ENCODE measurements at places on chromosomes 7 and 10.
A peak's percentile ranks its signal among the peaks of the same experiment; 100 is the strongest.

DNA sequence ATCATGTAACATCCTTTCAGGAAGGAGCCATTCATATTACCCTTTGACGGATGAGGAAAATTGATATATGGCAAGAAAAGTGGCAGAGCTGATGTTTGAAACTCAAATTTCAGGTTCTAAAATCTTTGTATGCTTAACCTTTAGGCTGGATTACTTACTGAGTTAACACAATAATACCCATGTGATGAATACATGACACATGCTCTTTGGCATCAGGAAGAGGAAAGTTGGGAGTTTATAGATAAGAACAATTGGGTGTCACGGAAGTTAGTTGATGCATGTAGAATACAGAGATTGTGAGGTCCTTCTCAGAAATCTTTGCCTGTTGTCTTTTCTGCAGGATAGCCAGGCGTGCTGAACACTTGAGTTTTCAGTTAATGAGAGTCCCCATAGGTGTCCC lies 572.1 kb upstream of the POM121L12 start:
- DNase-seq = no peak

- no peak for DNase-seq
These were observed 29.4 kb downstream of the PRKG1 start for GRCh38 chr10:51103554-51104217.

GRCh38 chr10:19816411-19817230 lies at the start of gene PLXDC2:
Gene PLXDC2, plus strand, starts transcription at chr10:19816432.
- no peak for DNase-seq

- DNase-seq = no peak
These were observed 32.7 kb downstream of the SEM1 start for GRCh38 chr7:96676919-96677318.

DNA sequence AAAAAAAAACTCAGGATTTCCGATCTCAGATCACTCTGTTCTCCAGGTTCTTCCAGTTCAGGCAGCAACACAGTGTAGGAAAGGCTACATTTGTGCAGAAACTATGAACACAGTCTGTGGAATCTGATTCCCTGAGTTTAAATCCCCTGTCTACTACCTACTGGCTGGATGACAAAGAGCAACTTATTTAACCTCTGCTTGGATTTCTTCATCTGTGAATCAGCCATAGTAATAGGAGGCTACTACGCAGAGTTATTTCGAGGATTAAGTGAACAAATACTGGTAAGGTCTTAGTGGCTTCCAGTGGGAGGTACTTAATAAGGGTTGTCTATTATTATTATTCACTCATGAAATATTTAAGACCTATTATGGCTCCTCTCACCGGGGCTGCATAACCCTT lies 44.3 kb upstream of the PDCD4 start:
- no peak for DNase-seq

DNA sequence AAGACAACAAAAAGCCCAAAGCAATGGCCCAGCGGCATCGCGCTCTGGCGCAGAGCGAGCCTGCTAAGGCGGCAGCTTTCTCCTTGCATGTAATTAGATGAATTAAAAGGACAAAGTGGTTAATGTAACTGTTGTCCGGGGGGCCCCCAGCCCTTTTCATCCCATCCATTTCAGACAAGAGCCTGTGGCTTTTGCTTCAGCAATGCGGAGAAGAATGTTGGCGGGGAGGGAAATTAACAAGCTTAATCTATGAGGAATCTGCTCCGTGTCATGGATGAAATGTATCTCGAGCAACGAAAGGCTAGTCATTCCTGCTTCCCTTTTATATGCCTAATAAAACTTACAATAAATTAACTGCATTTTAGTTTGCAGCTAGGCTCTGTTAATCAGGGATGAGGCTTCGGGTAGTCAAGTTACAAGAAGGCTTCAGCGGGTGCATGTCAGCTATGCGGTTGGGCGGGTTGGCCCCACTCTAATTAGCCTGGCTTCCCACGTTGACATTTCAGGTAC lies 203.3 kb downstream of the BUB3 start:
- no peak for DNase-seq

DNA sequence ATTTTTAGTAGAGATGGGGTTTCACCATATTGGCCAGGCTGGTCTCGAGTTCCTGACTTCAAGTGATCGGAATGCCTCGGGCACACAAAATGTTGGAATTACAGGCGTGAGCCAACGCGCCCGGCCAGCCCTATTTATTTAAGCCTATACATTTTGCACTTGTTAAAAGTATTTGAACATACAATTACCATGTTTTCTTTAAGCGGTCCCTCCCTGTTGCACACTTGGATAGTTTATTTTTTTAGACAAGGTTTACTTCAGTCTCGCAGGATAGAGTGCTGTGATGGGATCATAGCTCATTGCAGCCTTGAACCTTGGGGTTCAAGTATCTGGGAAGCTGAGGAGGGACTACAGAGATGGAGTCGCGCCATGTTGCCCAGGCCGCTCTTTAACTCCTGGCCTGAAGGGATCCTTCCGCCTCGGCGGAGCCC lies 35.7 kb upstream of the SRRM3 start:
- no peak for DNase-seq

DNA sequence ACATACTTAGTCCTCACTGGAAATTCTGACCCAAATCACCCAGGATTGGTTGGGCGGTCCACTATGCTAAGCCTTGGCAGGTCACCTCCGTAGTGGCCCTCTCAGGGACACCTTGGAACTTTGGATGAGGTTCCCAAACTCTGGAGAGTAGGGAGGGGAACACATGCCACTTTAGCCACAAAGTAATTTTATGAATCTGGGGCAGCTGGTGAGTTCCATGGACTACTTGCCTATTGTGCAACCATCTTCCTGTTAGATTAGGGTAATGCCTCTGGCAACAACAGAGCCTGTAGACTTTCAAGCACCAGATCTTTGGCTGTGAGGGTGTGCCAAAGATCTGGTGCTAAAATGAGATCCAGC lies 77.7 kb downstream of the ITGB8 start:
- DNase-seq = no peak

DNA sequence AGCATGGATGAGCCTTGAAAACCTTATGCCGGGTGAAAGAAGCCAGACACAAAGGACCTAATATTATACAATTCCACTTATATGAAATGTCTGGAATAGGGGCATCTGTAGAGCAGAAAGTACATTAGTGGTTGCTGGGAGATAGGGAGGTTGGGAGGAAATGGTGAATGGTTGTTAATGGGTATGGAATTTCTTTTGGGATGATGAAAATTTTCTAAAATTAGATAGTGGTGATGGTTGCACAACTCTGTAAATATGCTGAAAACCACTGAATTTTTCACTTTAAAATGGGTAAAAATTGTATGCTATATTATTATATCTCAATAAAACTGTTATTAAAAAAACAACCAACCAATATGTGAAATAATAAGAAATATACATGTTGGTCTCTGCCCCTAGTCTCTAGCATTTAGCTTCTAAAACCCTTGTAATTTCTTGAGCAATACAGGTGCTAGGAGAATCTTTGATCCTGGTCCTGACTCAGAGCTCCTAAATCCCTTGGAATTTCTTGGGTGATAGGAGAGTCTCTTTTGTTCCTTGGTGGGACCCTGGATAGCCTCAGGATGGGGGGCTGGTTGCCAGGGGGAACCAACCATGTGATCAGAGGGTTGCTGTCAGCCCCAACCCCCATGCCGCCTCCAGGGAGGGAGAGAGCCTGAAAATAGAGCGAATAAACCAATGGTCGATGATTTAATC lies 64.0 kb downstream of the TACR2 start:
- DNase-seq = peak; percentile 41

- no peak for DNase-seq
These were observed 238.1 kb downstream of the BMPER start for GRCh38 chr7:34143402-34143801.

DNA sequence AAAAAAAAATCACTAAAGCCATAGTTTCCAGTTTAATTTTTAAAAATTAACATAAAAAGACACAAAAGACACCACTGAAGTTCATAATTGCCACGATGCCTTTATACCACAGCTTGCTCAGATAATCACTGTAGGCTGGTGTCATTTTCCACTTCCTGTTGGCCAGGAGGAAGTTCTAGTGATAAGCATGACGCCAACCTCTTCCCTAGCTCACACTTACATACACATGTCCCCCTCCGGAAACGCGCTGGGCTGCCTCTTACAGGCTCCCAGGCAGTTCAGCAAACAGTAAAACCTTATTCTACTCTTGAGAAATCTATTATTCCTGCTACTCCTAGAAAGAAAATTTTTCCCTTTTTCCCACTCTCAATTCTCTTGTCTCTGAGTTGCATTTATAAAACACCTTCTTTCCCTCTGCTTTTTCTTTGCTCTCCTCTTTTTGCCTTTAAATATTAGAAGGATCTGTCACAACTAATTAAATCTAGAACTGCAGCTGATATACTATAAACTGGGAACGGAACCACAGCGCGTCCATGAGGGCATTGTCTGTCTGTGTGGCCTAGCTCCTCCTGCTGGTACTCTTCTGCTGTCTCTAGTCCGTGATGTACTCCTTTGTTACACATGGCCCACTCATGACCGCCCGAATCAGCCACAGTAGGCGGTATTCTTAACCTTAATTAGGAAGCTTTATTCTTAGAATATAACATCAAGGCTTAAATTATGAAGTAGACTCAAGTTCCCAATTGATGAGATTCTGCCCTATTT lies 664.9 kb downstream of the CNTNAP2 start:
- DNase-seq = no peak

DNA sequence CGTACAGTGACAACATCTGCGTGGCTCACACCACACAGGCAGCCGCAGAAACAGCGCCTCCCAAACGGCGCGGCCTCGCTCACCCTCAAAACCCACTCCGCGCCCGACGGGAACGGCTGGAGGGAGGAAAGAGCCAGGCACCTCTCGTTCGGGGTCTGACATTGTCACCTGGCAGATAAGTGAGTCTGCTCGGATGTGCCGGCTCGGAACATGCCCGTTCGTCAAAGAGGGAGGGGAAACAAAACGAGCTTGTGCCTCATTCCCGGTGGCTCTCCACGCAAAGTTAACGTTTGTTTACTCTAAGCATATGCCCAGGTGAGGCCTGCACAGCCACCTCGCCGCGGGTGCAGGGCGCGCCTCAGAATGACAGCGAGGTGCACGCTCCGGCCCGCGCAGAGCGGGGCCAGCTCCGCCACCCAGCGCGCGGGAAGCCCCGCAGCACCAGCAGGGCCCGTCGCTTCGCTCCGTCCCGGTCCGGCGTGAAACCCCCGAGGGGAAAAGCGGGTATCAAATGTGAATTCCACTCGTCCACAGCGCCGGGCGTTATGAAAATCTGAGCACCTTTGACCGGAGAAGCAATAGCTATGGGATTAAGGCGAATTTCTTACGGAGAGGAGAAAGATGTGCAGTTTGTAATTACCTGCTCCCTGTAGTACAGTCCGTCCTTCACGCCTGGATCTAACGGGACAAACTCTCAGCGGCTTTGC lies 13.1 kb downstream of the CNPY1 start:
- no peak for DNase-seq

- DNase-seq = no peak
These were observed 70.8 kb downstream of the CHN2 start for GRCh38 chr7:29265208-29265923.

- DNase-seq = no peak
These were observed 621.8 kb upstream of the FZD8 start for GRCh38 chr10:36263871-36264270.

- DNase-seq = no peak
These were observed 122.2 kb downstream of the CUBN start for GRCh38 chr10:17007418-17007770.

DNA sequence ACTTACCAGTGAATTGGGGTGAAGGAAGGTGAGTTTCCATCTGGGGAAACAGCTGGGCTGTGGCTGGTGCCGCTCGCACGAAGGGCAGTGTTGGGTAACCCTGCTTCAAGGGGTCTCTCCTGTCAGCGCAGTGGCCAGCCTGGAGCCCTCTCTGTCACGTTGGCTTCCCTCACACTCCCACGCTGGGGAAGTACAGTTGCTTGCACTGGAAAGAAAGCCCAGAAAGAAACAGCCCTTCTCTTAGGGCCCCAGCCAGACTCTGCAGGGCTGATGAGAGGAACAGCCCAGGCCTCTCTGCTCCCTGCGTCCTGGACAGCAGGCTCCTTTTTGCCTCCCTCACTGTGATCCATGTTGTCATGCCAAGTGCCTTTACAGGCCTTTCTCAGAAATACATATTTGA lies 40.3 kb upstream of the TRIM8 start:
- no peak for DNase-seq

GRCh38 chr10:80158126-80158525 lies 25.6 kb downstream of the PLAC9 start:
- no peak for DNase-seq

GRCh38 chr7:151261529-151261928 lies 13.0 kb upstream of the SMARCD3 start:
- no peak for DNase-seq

GRCh38 chr7:36673703-36674102 lies 50.6 kb downstream of the AOAH start:
- DNase-seq = no peak

DNA sequence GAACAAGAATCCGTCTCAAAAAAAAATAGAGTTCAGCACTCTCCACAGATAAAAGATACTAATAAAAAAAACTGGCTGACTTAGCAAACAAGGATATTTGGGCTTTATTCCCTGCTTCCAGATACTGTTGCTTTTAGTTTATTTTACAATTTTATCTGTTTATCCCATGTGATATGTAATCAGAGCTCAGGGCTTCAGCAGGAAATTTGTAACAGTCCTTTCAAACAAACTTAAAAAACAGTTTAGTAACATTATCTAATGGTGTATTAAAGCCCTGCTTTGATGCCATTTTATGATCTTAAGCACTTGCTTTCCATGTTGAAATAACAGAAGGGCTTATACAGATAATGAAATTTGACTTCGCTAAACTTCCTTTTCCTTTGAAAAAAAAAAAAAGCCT lies 28.1 kb downstream of the DCLRE1A start:
- no peak for DNase-seq

GRCh38 chr10:88288320-88289059 lies 294.6 kb downstream of the RNLS start:
- DNase-seq = no peak

DNA sequence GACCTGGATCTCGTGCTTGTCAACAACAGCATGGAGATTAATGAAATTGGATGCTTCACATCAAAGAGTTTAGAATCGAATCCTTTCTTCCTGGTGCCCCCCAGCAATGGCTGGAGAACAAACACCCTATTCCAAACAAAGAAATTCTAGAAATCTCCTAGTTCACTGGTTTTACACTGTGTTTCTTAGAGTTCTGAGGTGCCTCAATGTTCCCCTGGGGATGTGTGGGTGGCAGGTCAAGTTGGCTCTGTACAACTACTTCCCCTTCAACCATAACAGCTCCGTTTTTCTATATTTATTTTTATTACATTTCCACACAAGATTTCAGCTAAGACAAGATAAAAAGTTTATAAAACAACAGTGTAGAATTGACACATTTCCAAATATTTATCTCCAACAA lies 22.5 kb downstream of the CH25H start:
- DNase-seq = no peak

DNA sequence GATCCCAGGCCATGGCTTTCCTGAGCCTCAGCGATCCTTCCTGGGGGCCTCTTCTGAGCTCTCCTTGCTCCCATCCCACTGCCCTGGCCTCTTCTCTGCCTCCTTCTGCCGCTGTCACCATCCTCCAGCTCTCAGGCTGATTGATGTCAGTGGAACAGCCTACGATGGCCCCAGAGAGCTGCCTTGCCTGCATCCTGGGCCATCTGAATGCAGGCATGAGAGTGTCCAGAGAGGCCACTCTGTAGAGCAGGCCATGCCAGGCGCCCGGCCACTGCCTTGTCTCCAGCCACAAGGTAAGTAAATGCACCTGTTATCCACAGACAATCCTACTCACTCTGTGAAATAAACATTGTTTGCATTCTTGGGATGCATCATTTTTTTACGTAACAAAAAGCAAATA lies 171.4 kb upstream of the PPP2R2D start:
- no peak for DNase-seq

GRCh38 chr7:27185013-27185853 lies at the start of gene HOXA11:
Gene HOXA11, minus strand, starts transcription at chr7:27185232. Its CDS starts 88 bp downstream, at chr7:27185144.
- DNase-seq = no peak

- no peak for DNase-seq
These were observed 45.6 kb downstream of the TPST1 start for GRCh38 chr7:66250711-66251110.

All from amniotic stem cell (primary cell).